ENCODE measurements at places on chromosomes 7 and 10.

GRCh38 chr7:70952311-70952710 is 179.6 kb upstream of the GALNT17 start:
- no peak for DNase-seq

GRCh38 chr7:117640465-117640864 is 160.6 kb downstream of the CFTR start:
- DNase-seq: no peak

DNA sequence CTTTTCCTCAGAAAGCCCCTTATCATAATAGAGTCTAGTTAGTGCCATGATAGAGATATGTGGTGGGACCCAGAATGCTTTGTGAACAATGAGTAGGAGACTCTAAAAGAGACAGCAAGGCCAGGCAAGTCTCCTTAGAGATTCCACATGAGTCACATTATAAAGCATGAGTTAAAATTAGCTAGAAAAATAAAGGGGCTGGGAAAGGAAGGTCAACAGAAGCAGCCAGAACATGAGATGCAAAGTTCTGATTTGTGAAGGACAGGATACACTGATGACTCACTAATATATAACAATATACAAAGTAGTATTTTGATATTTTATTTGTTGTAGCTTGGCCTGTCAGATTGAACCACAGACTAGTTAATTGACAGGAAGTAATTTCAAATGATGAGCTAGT is 25.3 kb upstream of the SNX13 start:
- peak; percentile 82 for DNase-seq

DNA sequence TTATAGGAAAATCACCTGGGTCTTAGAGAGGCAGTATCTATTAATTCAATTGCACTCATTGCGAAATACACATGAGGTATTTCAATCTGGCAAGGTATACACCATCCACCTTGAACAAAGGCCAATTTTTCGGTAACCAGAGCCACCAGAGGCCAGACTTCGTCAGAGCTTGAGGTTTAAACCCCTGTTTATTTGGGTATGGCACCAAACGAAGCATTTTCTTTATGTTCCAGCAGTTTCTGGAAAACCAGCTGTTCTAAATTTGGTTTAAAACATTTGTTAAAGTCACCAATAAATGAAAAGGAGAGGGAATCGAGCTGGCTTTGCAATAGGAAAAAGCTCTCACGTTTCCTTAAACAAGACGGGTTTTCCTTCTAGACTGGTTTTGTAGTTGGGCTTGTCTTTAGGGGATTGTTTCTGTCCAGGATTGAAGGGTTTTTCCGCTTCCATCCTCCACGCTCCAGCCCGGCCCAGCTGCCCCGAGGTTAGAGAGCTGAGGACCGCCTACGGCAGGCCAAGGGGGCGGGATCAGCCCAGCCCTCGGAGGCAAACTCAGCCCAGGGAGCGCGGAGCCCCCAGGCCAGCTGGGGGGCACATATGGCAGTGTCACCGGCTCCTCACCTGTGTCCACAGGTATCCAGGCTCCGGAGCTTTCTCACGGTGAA is 539.4 kb upstream of the MGMT start:
- DNase-seq: no peak

- DNase-seq: no peak
These were observed 16.6 kb upstream of the ITIH2 start for GRCh38 chr10:7686351-7687171.

- DNase-seq: no peak
These were observed 122.8 kb upstream of the RHOBTB1 start for GRCh38 chr10:61066661-61067344.

GRCh38 chr10:34491678-34492077 is 323.4 kb downstream of the PARD3 start:
- no peak for DNase-seq

DNA sequence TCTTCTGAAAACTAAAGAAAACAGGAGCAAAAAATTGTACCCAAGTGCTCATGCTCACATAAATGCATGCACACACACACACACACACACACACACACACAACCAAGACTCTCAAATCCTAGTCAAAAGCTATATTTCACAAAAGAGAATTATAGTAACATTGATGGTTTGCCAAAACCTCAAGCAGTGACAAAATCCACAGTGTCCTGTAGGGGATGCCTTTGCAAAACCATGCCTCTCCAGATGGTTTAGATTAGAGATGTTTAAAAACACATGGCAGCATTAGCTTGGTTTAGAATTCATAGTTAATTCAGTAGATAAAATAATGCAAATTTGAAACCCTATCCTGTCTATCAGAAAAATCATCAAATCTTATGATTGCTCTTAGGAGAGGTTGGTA is 232.2 kb downstream of the DYNC1I1 start:
- peak; percentile 19 for DNase-seq

DNA sequence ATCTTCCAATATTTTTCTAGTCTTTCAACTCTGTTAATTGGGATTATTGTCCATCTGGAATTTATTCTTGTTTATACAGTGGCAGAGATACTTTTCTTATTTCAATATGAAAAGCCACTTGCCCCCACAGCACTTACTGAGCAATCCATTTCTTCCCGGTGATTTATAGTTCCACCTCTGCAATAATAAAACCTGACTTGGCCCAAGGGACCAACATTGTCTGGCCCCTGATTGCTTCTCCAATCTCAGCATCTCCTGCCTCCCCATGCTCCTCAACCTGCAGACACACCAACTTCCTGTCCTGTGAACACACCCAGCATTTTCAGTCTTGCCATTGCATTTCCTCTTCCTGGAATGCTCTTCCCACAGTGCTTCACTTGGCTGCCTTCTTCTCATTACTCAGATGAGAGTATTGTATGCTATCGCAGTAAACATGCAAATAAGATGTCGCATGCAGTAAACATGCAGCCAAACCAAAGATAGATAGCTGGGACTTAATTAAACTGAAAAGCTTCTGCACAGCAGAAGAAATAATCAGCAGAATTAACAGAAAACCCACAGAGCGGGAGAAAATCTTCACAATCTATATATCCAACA is 19.5 kb downstream of the ITGA8 start:
- DNase-seq: no peak

DNA sequence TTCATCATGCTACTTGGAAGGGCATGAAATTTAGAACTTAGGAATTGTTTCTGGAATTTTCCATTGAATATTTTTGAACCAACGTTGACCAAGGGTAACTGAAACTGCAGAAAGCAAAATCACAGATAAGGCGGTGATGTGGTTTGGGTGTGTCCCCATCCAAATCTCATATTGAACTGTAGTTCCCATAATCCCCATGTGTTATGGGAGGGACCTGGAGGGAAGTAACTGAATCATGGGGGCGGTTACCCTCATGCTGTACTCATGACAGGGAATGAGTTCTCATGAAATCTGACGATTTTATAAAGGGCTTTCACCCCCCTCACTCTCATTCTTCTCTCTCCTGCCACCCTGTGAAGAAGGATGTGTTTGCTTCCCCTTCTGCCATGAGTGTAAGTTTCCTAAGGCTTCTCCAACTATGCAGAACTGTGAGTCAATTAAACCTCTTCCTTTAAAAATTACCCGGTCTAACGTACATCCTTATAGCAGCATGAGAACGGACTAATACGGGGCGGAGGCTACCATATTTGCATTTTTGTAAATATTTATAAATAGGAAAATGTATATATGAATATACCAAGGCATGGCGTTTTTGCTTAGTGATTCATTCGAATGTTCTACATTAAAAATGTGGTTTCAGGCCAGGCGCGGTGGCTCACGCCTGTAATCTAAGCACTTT is 12.4 kb downstream of the NMT2 start:
- DNase-seq: no peak

DNA sequence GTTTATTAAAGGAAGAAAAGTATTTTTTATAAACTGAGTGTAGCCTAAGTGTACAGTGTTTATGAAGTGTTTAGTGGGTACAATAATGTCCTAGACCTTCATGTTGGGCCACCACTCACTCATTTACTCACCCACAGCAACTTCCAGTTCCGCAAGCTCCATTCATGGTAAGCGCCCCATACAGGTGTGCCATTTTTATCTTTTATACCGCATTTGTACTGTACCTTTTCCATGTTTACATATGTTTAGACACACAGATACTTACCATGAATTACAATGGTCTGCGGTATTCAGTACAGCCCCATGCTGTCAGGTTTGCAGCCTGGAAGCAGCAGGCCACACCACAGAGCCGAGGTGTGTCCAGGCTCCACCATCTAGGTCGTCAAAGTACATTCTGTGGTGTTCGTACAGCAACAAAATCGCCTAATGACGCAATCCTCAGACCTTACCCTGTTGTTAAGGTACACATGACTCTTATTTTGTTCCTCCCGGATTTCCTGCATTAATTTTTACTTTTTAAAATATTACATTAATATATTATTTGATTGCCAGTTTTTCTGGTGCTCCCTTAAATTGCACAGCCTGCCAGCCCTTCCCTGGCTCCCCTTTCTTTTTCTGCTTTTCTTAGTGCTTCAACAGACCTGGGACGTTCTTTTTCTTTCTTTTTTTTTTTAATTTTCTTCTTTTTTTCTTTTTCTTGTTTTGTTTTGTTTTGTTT is 881 bp upstream of the SSBP1 start:
- DNase-seq: peak; percentile 11

DNA sequence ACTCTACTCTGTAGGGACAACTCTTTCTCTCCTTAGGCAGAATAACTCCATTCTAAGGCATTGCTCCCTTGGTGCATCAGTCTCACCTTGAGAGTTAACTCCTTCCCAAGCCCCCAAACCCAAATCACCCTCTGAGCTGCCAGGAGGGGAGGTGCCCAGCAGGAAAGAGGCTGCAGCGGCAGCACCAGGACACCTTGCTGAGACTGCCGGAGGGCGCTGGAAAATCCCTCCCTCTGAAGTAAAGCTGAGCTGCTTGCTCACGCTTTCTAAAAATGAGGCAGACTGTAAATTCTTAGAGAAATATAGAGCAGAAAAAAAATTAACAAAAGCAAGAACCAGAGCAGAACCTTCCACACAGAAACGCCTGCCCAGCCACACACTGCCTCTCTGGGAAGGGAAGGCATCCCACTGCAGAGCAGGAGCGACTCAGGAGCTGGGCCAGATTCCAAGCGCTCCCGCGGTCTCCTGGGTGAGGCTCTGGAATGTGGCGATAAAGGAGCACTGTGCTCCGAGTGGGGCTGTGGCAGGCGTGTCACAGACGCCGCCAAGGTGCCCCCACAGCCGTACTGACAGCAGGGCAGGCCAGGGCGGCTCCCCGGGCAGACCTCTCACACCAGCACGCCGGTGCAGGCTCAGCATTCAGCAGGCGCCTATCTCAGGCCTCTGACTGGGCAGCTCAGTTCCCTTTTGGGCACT is 202.1 kb downstream of the TNS3 start:
- DNase-seq: peak; percentile 82

GRCh38 chr10:75000748-75001321 is 110.6 kb upstream of the SAMD8 start:
- DNase-seq: no peak

DNA sequence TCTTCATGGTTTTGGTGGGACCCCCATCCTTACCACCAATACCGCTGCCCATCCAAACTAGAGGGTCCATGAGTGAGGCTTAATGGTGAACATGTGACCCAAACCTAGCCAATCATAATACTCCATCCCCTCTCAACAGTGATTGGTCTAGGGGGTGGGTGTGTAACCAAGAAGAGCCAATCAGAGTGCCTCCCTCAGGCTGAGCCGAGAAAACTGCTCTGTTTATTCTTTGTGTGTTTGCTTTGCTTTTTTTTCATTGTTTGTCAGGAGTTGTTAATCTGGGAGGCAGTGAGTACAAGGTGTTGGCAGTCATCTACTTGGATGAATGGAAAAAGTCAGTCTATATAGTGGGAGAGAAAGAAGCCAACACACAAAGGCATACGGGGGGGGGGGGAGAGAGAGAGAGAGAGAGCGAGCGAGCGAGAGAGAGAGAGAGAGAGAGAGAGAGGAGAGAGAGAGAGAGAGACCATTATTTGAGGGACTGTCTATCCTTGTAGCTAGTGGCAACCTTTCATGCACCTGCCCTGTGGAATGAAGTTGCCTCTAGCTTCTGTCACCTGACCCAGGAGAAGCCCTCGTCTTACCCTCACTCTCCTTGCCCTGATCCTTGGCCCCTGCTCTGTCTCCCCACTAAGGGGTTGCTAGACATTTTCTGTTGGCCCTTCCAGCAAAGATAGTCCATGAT is 441.7 kb downstream of the TYW1 start:
- DNase-seq: no peak

DNA sequence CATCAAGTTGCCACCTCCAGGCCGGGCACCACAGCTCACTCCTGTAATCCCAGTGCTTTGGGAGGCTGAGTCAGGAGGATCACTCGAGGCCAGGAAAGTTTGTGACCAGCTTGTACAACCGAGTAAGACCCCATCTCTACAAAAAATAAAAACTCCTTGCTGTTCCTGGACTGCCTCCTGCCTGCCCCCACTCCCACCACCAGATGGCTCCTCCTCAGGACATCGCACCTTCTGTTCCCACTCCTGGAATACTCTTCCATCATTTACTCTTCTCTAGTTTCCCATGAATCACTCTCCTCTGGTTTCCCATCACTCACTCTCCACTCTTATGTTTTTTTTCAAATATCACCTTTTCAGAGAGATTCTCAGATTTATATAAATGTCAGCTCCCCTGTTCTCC is 540.7 kb downstream of the CALN1 start:
- DNase-seq: no peak

DNA sequence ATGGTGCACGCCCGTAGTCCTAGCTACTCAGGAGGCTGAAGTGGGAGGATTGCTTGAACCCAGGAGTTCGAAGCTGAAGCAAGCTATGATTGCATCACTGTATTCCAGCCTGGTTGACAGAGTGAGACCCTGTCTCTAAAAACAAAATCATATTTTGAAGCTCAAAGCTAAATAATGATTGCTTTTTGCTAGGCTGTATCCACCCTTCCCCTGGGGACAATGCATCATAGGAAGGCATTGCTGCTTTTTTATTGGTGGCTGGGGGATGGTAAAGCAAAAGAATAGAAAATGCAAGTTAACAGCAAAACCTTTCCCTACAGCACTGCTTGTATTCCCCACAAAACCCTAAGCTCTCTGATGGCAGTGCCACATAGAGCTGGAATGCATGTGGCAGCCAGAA is 107.5 kb upstream of the WAC start:
- no peak for DNase-seq

DNA sequence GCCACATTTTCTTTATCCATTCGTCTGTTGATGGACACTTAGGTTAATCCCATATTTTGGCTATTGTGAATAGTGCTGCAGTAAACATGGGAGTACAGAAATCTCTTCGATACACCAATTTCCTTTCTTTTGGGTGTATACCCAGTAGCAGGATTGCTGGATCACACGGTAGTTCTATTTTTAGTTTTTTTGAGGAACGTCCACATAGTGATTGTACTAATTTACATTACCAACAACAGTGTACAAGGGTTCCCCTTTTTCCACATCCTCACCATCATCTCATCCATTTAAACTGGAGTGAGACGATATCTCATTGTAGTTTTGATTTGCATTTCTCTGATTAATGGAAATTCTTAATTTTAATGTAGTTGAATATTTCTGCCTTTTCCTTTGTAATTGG is 19.3 kb downstream of the VKORC1L1 start:
- DNase-seq: no peak

GRCh38 chr7:11737723-11738122 is 94.3 kb downstream of the THSD7A start:
- DNase-seq: no peak
